Fibroblast of villous mesenchyme (primary cell): ENCODE measurements at places on chromosomes 13 and 19.

DNA sequence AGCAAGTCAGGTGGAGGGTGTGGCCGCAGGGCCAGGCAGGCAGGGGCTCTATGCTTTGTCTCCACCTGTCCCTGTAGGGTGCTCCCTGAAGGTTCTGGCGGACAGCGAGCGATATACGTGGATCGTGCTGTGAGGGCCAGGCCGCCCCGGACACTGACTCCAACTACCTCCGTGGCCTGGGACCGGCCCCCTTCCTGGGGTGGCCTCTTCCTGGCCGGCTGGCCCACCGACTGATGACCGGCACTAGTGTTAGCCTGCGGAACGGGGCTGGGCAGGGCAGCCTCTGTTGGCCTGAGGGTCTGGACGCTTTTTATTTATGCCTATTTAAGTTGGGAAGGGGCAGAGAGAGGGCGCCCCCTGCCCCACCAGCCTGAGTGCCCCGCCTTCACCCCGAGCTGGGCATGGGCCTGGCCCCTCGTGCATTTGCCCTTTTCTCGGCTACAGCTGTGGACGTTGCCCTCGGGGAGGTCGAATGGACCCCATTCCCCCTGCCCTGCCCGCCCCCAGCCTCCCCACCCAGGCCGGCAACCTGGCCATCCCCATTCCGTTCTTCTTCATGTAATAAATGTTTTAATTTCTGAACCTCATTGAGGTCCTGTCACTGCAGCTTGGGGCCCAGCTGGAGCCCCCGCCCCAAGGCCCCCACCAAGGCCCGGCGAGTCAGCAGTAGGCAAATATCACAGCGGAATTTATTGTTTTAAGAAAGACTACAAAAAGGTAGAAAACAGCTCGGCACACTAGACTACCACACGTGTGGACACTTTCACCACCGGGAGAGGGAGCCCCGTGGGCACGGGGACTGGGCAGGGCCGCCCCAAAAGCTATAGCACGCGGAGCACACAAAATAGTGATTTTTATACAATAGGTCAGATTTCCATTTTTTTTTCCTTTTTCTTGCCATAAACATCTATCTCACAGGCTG lies 8.8 kb downstream of the DCAF15 start:
- DNase-seq = no peak

DNA sequence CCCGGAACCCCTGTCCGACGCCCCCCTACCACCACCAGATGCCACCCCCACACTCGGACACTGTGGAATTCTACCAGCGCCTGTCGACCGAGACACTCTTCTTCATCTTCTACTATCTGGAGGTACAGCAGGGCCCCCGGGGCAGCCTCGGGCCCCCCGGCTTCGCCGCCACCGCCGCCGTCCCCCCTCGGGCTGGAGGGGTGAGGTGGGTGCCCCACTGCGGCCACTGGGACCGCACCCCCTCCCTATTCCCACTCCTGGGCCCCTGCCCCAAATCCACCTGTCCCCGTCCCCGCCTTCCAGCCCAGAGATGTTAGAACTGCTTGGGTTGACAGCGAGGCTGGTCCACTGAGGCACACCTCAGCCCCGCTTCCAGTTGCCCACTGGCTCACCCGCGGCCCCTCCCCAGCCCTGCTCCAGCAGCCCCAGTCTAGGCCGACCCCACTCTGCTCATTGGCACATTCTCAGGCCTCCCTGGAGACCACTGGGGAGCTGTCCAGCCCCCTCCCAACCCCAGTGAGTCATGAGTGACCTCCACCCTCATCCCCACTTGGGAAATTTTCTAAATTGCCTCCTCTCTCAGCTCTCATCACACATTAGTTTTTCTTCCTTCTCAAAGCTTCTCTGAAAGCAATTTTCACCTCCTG lies 6.5 kb downstream of the LENG1 start:
- no peak for DNase-seq

DNA sequence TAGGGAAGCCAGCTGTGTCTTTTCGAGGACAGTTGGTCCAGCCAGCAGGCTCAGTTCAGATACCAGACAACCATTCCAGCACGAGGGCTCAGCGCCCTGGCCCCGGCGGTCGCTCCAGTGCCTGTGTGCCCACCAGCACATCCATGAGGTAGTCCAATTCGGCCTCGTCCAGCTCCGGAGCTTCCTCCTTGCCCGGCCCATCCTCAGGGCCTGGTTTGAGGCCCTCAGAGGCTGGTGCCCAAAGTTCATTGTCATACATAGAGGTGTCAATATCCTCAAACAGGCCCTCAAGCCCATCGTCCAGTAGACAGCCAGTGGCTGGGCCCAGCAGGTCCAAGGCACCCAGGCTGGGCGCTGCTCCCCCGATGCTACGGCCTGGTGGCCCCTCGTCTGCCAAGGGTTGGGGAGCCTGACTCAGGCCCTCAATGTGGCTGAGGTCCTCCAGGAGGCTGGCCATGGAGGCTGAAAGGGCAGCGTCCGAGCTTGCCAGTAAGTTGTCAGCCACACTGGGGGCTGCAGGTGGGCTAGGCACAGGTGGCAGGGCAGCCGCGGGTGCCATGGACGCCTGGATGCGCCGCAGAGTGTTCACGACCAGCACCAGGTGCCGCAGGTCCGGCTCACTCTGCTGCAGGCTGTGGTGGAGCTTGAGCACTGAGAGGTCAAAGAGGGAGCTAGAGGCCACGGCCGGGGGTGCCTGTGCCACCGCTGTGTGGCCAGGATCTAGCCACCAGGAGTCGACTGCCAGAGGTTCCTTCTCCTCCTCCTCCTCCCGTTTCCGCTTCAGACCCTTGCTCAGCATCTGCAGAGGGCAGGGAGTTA lies 2.8 kb downstream of the SERTAD1 start:
- no peak for DNase-seq

GRCh38 chr19:44666852-44667556 lies 4.3 kb upstream of the CEACAM19 start:
- DNase-seq = no peak

DNA sequence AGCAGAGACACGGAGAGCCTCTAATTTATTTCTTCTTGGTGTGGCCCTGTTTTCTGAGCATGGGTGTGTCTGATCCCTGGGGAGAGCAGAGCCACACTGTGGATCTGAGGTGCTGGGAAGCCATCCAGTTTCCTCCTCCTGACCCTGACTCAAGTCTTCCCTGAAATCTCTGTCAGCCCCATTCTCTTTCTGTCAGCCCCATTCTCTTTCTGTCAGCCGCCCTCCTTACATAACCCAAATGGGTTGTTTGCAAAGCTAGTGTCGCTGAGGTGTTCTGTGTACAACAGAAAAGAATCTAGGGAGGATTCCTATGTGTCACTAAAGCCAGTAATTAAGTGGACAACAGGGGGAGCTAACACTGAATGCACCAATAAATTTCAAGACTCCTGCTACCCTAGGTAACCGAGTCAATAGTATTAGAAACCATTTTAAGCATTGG lies 50.2 kb downstream of the LRCH1 start:
- no peak for DNase-seq

DNA sequence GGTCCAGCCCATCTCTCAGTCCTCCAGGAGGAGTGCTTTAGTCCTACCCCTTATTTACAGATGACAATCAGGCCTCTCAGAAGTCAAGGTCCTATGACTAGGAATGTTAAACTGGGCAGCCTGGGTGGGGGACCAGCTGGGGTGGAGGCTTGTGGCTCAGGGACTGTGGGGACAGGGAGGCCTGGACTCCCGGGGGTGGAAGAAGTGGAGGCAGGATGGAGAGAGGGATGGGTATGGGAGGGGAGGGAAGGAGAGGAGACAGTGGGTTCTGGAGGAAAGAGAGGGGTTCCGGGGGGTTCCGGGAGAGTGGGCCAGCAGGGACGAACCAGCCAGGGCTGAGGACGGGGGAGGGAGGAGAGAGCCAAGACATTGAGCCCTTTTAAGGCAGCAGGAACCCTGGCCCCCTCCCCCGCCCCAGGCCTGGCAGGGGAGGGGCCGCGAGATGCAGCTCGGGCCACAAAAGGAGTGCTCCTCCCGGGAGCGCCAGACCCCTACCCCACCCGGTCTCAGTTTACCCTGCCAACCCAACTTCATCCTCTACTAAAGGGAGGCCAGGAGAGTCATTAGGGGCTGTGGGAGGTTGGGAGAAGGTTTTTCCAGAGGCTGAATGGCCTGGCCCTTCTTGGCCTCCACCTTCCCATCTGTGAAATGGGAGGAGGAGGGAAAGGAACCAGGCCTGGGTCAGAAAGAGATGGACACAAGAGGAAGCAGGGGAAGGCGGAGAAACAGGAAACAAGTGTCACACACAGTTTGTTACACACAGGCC lies 1.7 kb downstream of the DMPK start:
- no peak for DNase-seq

DNA sequence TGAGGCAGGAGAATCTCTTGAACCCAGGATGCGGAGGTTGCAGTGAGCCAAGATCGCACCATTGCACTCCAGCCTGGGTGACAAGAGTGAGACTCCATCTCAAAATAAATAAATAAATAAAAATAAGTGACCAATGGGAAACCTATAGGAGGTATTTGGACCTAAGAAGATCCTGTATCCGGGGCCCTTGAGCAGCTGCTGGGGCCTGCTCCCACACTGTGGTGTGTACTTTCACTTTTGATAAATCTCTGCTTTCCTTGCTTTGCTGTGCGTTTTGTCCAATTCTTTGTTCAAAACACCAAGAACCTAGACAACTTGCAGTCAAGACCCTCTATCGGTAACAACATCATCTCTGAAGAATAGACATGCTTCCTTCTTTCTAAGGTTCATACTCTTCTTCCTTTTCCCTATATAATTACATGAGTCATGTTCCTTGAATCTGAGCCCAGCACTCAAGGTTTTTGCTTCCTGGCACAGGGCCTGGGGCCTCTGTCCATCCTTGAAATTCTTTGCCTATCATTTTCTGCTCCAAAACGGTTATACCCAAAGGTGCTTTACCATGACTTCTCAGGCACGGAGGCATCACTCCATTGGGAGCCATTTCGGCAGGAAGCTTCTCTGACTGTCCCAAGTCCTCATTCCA lies 14.2 kb upstream of the PNMA8C start:
- DNase-seq = peak; percentile 60

DNA sequence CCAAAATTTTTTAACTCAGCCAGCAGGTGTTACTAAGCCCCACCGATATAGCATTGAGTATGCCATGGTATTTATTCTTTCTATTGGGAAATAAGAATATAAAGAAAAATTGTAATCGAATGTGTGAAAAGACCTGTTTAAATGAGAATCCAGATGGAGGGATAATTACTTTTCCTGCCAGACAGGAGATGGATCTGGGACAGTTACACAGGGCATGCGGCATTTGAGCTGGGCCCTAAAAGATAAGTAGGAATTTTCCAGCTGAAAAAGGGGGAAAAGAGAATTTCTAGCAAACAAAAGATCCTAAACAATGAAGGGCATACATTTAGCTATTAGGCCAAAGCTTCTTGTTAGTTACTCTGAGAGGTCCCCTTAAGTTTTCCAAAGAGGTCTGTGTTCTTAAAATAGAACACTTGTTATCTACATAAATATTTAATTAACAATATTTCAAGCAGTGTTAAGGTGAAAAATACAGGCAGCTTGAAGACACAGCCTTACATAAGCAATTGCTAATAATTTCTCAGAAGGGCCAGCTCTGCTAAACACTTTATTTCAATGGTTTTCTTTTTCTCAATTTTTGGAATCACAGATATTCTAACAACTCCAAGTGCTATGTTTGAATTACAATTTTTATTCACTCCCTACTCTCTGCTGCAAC lies 63.7 kb downstream of the TBC1D4 start:
- no peak for DNase-seq

- DNase-seq = no peak
Measured at GRCh38 chr13:24076636-24077035, 83.9 kb upstream of the SPATA13 start.

- no peak for DNase-seq
Measured at GRCh38 chr13:60095300-60095699, 68.4 kb downstream of the DIAPH3 start.

DNA sequence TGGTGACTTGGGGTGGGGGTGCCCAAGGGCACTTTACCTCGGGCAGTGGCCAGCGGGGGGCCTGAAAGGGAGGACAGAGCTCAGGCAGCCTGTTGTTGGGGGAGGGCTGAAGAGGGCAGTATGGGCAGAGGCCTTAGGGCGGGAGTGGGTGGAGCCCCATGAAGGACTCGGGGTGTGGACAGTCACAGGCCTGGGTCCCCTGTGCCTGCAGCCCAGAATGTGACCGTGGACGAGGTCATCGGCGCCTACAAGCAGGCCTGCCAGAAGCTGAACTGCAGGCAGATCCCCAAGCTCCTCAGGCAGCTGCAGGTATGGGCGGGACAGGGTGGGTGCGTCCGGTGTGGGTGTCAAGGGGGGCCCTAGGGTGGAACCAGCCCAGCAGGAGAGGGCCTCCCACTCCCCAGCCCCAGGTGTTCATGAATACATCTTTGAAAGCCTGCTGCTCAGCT lies 22.5 kb downstream of the NKPD1 start:
- DNase-seq = no peak

DNA sequence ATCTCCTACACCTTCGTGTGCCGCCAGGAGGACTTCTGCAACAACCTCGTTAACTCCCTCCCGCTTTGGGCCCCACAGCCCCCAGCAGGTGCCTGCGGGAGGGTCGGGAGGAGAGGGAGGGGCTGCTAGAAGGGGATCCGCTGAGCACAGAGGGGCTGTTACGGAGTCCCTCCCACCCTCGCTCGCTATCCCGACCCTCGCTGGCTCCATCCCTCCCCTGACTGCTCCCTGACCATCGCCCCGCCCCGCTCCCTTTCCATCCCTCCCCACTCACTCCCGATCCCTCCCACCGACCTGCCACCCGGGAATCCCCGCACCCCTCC lies 780 bp downstream of the CD177 start:
- DNase-seq = no peak

DNA sequence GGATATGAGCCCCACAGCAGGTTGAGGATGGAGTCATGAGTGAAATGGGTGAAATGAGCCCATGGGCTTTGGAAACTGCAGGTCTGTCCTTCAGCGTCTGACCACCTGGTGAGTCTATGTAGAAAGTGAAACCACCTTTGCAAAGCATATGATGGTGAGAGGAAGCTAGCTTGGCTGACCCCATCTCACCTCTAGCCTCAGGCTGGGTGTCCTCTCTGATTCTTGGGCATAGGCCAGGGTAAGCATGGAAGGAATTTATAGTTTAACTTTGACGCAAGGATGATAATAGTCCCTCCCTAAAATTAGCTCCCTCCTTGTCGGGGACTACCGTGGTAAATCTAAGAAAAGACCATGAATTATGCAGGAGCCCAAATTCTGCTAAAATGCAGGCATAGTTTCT lies 16.8 kb upstream of the PSG9 start:
- DNase-seq = peak; percentile 24

GRCh38 chr19:46015687-46016425 lies 7.0 kb downstream of the PGLYRP1 start:
- DNase-seq = no peak

GRCh38 chr13:100674572-100674871 lies at the start of gene TMTC4:
Gene TMTC4, minus strand, starts transcription at chr13:100674795. Its CDS starts 4,433 bp downstream, at chr13:100670362.
- no peak for DNase-seq

- no peak for DNase-seq
Measured at GRCh38 chr19:51027873-51028272, 1.5 kb upstream of the KLK11 start.

DNA sequence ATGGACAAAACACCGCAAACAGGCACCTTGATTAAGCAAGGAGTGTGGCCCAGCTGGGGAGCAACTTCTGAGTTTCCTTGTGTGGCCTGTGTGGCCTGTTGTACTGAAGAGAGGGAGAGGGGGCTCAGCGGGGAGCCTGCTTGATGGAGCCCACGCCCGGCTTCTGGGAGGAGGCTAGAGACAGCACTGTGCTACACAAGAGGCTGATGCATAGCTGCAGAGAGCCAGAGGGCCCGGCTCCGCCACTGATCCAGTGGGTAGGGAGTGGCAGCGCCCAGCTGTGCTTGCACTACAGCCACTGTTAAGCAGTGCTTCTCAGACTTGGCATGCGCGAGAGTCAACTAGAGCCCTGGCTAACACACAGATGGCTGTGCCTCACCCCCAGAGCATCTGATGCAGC lies 19.0 kb downstream of the LYL1 start:
- no peak for DNase-seq
